Astrocyte of the spinal cord (primary cell): ENCODE measurements at places on chromosomes 12 and 14.

DNA sequence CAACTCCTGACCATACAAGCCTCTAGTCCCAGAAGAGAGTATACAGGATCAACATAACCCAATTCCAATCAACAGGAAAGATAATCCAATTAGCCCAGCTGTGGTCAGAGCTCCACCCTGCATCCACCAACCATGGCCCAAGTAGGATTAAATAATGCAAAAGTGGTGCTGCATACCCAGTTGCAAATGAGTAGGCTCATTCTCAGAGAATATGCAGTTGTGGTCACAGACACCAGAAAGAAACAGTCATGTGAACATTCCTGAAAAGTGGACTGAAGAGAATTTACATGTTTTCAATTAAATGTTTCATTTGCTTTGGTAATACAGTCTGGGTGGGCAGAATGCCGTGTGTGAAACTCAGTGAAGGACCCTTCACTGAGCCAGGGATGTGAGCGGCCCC is 167.2 kb upstream of the BMP4 start:
- DNase-seq = peak; percentile 37

- DNase-seq = no peak
Measured at GRCh38 chr14:33491112-33491511, 459.8 kb downstream of the EGLN3 start.

DNA sequence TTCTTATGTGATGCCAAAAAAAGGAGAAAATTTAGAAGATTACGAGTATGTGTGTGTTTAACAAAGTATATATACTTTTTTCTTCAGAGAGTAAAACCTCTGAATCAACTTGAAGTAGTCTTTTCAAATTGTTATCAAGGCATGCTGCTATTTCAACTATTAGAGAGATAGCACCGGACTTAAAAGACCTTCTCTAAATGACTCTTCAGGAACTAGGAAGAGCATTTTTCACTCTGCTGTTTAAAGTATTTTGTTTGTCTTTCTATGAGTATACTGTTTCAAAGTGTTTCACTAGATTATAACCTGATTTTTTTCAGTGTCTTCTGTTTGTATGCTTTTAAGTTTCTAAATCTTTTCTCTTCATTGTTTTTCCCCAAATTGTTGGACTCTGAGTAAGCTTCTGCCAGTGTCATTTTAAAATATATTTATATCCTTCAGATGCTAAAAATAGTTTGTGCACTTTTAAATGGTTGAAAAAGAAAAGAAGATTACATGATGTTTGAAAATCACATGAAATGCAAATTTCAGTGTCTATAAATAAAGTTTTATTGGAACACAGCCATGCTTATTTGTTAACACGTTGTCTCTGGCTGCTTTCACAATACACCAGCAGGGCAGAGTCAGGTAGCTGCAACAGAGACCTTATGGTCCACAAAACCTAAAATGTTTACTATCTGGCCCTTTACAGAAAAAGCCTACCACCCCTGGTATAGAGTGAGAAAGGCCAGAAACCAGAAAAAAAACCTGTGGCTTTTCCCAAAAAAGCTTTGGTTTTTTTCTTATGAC is 21.3 kb downstream of the CRADD start:
- peak; percentile 43 for DNase-seq

DNA sequence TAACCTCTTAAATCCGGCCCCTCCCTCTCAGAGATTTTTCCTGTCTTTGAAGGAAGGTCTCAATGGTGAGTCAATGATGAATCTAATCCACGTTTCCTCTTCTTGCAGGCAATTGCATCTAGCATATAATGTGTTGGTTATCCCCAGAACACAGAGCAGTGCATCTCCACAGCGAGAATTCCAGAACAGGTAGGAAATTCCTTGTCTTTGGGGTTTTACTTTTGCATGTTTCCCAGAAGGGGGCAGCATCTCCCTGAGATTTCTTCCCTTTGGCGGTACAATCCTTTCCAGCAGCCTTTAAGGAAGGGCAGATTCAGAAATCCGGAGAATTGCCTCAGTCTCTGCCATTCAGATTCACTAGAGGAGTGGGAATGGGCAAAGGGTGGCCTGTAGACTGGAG is 128.0 kb downstream of the KCNA5 start:
- peak; percentile 57 for DNase-seq

- DNase-seq = no peak
Measured at GRCh38 chr12:123152833-123153232, 1.9 kb upstream of the PITPNM2 start.

GRCh38 chr14:93799989-93800921 is 12.0 kb upstream of the PRIMA1 start:
- no peak for DNase-seq

DNA sequence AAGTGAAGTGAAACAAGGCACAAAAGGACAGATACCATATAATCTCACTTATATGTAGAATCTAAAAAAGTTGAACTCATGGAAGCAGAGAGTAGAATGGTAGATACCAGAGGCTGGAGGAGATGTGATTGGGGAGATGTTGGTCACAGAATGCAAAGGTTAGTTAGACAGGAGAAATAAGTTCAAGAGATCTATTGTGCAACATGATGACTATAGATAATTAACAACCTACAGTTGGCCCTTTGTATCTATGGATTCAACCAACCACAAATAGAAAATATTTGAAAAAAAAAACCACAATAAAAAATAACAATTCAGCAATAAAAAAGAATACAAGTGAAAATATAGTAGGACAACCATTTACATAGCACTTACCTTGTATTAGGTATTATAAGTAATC is 19.3 kb downstream of the CRADD start:
- no peak for DNase-seq

DNA sequence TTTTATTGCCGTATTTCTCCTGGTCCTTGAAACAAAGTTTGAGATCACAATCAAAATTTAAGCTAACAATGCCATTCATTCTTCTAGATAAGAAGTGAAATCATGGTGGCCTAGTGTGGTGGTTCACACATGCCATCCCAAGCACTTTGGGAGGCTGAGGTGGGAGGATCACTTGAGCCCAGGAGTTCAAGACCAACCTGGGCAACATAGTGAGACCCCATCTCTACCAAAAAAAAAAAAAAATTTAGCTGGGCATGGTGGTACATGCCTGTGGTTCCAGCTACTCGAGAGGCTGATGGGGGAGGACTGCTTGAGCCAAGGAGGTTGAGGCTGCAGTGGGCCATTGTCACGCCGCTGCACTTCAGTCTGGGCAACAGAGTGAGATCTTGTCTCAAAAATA is 24.2 kb downstream of the GDF11 start:
- no peak for DNase-seq

GRCh38 chr14:52661314-52661713 is 34.0 kb downstream of the ERO1A start:
- DNase-seq = no peak

DNA sequence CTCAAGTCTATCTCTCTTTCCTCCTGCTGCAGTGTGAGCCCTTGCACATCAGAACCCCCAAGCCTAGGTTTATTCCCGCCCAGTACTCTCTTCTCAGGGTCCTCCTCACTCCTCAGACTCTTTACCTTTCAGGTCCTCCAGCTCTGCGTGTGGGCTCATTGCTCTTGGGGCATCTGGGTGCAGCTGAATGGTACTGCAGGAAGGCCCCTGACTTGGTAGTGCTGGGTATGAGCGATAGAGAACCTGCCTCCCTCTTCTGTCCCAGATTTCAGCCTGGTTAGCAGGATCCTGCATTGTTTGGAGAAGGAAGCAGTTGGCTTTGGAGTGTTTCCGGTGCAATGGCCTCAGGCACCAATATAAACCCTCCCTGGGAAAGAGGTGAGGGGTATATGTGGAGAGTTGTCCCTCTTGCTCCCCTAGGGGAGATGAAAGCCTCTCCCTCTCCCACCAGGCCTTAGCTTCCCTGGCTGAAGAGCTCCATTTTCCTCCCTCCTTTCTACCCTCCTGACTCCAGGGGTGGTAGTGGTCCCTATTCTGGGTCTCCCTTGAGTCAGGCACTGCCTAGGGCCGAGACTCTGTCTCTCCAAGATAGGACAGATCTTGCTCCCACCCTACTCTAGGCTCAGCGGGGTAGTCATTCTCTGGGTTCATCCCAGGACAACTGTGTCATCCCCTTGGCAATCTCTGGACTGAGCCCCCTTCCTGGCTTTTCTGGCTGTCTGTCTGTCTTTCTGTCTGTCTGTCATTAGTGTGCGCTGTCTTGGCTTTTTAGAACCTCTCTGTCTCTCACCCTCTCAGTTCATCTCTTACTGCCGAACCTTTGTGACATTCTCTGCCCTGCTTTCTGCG is 3.8 kb downstream of the LRP1 start:
- DNase-seq = no peak

DNA sequence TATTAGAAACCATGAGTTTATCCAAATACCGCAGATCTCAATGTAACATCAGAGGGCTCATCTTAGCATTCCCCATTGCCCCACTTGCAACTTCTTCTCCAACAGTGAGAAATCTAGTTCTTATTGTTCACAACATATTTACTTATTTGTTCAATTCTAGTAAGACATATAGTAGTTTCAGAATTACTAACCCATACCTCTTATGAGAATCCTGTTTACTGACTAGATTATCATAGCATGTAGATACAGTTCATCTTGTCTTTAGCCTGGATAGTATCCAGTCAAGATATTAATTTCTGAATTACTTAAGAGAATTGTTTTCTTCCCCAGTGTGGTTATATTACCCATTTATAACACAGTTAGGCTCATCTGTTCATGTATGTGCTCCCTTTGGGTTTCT is 80.6 kb downstream of the NIN start:
- no peak for DNase-seq

- peak; percentile 75 for DNase-seq
Measured at GRCh38 chr12:32535288-32535999, 136.1 kb downstream of the FGD4 start.

DNA sequence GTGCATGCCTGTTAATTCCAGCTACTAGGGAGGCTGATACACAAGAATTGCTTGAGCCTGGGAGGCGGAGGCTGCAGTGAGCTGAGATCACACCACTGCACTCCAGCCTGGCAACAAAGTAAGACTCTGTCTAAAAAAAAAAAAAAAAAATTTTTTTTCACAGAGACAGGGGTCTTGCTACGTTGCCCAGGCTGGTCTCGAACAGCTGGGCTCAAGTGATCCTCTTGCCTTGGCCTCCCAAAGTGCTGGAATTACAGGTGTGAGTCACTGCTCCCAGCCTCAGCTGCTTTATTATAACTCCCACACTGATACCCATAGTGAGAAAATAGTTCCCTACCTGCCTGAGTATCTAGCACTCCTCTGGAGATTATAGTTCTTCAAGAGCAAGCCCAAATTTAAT is 11.2 kb downstream of the HAUS4 start:
- DNase-seq = no peak

DNA sequence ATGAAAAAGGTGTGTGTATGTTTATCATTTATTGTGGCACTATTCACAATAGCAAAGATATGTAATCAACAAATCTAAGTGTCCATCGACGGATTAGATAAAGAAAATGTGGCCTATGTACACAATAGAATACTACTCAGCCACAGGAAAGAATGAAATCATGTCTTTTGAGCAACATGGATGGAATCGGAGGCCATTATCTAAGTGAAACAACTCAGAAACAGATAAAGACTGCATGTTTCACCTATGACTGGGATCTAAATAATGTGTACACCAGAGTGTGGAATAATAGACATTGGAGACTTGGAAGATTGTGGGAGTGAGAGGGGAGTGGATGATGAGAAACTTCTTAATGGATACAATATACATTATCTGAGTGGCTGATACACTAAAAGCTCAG is 44.0 kb downstream of the CCER1 start:
- no peak for DNase-seq

DNA sequence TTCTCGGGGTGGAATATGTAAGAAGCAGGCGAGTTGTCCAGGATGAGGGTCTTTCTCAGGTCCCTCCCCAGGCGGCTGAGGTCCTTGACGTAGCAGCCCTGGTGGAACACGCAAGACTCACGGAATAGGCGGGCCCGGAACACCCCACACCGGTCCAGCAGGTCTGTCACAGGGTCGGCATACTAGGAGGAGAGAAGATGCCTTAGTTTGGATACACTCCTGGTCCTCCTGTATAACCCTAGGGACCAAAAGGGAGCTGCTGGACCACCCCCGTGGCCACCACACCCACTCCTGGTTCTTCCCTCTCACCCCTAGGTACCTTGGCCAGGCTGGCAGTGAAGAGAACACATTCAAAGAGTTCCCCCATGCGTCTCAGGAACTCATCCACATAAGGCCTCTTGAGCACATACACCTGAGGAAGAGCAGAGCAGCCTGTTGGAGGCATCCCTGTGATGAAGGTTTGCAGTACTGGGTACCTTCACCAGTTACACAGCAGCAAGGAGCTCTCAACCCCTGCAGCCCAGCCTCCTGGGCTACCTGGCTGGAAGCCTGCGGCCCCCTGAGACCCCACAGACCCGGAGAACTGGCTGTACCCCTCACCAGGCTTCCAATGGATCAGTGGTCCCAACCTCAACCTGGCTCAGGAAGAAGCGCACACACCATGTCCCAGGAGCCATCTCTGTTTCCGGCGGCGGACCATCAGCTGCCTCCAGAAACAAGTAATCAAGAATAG is 5.5 kb upstream of the AVIL start:
- no peak for DNase-seq

DNA sequence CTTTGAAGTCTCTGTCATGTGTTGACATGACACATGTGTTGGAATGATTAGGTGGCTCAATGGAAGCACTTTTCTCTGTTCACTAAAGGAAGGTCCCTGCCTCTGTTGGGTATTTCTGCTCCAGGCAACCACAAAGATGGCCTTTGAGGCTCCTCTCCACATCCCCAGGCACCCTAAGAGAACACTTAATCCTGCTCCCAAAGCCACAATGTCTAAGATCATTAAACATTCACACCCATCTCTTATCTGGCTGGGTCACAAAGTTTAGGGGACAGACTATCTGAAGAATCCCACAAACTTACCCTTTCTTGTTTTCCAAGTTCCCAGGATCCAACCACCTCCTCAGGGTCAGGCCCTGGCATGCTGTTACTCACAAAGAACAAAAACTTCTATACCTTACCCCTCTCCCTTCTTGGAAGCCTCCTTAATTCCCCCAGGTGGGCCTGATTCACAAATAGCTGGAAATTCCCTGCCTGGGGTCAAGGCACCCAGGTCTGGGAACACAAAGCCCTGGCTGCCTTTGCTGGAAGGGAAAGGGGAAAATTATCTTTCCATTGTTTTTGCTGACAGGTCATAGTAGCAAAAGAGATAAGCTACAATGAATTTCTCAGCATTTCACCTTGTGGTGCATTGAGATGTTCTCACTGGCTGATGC is 333.7 kb downstream of the PCNX1 start:
- DNase-seq = no peak

- DNase-seq = no peak
Measured at GRCh38 chr14:68793734-68794129, 865 bp upstream of the ZFP36L1 start.

- DNase-seq = no peak
Measured at GRCh38 chr12:53867216-53868012, 71.2 kb upstream of the HOXC13 start.

GRCh38 chr12:38785381-38785780 is 120.0 kb downstream of the CPNE8 start:
- DNase-seq = no peak

DNA sequence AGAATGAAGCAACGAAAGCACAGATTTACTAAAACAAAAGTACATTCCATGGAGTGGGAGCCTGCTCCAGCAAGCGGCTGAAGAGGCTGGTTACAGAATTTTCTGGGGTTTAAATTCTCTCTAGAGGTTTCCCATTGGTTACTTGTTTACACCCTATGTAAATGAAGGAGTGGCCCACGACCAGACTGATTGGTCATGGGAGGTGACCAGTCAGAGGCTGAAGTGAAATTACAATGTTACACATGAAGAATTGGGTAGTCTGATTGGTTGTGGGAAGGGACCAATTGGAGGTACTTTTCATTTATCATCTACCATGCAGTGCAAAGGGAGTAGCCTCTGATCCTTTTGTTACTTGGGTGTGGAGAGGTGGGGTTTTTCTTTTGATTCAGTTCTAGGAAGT is 36.2 kb upstream of the APPL2 start:
- DNase-seq = no peak

GRCh38 chr14:50107850-50108249 is 8.5 kb downstream of the VCPKMT start:
- DNase-seq = no peak
